ENCODE measurements at places on chromosomes 12 and 14.

- DNase-seq, result no peak
These were observed 174.0 kb downstream of the APAF1 start for GRCh38 chr12:98819071-98819470.

DNA sequence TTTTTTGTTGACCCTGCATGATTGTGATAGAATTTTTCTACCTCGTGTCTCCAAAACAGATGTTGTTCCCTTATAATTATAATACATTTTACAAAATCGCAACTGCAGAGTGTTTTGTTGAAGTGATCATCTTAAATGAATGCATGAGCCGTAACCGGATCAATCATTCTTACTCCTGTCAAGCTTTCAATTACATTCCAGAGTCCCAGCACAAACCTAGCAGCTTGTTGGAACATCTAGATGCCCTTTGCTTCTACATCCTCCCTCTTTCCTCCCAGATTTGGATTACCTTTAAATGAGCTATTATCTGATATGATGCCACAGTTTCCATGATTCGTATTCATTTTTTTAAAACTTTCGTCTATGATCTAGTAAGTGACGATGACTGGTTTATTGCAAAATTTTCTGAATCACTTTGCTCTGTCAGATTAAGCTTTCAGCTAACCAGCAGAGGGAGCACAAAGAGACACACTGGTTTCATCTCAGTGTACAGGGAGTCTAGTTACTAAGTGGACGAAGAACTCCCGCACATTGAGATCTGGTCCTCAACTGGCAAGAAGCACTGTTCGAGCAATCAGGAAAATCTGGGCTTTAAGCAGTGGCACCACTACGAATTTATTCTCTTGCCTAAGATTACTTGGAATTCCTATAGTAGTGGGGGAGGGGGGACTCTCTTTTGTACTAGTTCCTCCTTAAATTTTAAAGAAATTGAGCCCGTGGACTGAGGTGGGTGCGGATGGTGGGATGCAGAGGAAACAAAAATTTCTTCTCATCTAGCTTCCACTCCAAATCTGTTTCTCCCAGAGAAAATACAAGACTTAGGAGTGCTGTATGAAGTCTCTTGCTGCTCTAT, 40.9 kb downstream of the TSHR start:
- peak; percentile 75 for DNase-seq

GRCh38 chr12:28963554-28963953, 185.5 kb upstream of the FAR2 start:
- DNase-seq, result no peak

GRCh38 chr12:57146961-57147944, at the start of gene LRP1-AS:
LRP1-AS (minus strand) TSS chr12:57147619.
- DNase-seq, result peak; percentile 77

DNA sequence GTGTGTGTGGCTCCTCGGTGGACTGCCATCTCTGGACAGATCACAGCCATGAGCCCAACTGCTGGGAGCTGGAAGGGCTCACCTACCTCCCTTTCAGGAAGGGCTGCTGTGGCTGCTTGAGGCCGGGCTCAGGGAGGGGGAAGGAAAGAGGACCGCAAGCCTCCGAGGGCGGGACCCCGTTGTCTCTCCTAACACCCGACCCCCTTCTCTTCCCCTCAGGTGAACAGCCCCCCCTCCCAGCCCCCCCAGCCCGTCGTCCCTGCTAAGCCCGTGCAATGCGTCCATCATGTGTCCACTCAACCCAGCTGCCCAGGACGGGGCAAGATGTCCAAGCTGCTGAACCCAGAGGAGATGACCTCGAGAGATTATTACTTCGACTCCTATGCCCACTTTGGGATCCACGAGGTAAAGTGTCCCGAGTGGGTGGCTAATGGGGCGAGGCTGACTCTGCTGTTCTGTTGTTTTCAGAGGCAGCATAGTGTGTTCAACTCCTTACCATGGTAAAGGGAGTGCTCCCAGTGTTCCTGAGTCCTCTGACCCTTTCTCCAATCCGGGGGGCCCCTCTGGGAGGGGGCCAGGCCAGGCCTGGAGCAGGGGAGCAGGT, 49.5 kb downstream of the PRMT8 start:
- no peak for DNase-seq

DNA sequence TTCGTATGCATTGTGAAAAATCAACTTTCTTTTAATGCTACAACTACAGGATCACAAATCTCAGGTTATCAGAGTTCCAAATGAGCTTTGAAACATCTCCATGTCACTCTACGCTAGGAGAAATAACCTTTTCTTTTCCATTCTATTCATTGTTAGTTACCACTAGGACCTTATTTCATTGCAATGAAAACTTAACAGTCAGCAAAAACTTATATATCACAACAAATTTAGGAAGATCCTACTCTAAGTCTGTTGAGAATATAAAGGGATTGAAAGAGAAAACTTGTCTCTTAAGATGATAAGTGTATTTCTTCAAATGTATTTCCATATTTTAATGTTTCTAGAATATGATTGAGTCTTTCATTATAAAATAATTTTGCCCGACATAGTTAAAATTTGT, 539.1 kb downstream of the TMTC2 start:
- no peak for DNase-seq

DNA sequence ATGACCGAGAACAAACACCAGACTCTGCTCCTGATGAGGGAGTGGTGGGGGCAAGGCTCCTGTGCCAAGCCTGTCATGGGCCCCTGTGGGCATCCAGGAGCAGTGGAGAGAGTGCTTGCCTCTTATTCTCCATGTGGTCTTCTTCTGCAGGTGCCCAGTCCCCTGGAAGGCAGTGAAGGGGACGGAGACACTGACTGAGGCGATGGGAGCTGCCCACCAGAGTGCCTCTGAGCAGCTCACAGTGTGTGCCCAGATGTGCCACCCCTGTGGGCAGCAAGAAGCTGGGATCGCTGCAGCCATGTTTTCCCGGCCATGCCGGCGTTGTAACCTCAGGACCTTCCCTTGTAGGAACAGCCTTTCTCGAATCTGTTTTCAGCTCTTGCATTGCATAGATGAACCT, 6.4 kb upstream of the EP400 start:
- no peak for DNase-seq

GRCh38 chr12:96338852-96339471, 61.3 kb downstream of the CDK17 start:
- no peak for DNase-seq

GRCh38 chr14:69328765-69329164, 68.8 kb downstream of the GALNT16 start:
- no peak for DNase-seq

- no peak for DNase-seq
These were observed 105.1 kb downstream of the ZFP36L1 start for GRCh38 chr14:68687746-68688145.

GRCh38 chr14:74495356-74495755, 1.8 kb downstream of the ISCA2 start:
- DNase-seq, result no peak

GRCh38 chr12:93167841-93168492, 209.8 kb upstream of the NUDT4 start:
- no peak for DNase-seq

- peak; percentile 62 for DNase-seq
These were observed 223.3 kb downstream of the CHST11 start for GRCh38 chr12:104680070-104680469.

- no peak for DNase-seq
These were observed 30.0 kb downstream of the GALNT4 start for GRCh38 chr12:89494411-89495231.

Measured in SK-N-DZ (cell line).